ENCODE measurements at places on chromosomes 5 and 9. TPM values are rescaled to one million over a fixed set of nuclear protein-coding genes. Genes with fewer than 3 reads are reported as not detected.

GRCh38 chr5:160353379-160353778, 17.0 kb downstream of the C1QTNF2 start:
- DNase-seq, result peak; percentile 85

DNA sequence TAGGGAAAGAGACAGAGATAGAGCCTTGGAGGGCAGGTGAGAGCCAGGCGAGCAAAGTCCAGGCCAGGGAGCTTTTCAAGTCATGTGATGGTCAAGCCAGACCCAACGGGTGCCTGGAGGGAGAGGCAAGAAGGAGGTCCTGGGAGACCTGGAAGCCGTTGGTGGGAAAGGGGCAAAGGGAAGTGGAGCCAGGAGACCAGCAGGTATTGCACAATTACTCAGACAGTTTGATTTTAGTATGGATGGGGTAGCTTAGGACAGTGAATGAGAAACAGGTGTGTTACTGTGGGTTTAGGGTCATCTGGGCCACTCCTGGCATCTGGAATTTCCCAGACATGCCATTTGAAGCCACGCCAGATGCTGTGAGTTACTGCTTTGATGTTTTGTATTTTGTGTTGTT, 5.1 kb downstream of the SECISBP2 start:
- DNase-seq, result no peak

GRCh38 chr9:119873877-119874276, 504.6 kb upstream of the BRINP1 start:
- DNase-seq, result no peak

GRCh38 chr5:113693701-113694100, 180.2 kb downstream of the YTHDC2 start:
- DNase-seq, result no peak

The SLC34A3 gene
- total RNA-seq, result not detected

The PANK3 gene
- total RNA-seq, result 29.2 TPM

GRCh38 chr5:143113461-143113860, 290.0 kb downstream of the NR3C1 start:
- DNase-seq, result no peak

DNA sequence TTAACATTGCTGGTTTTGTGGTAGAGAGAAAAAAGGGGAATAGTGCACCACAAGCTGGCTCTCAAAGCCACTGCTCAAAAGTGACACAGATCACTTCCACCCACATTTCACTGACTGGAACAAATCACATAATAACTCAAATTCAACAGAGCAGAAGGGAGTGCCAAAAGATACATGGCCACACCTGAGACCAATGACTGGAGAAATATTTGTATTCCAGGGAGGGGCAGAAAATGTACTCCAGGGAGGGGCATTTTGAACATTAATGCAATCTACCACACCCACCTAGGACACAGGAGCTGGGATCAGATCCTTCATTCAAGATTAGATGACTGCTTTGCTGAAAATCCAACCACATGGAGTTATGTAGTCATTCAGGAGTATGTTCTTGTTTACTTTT, 44.8 kb upstream of the ALDOB start:
- DNase-seq, result no peak

GRCh38 chr9:128802482-128802881, 15.4 kb downstream of the TBC1D13 start:
- no peak for DNase-seq

DNA sequence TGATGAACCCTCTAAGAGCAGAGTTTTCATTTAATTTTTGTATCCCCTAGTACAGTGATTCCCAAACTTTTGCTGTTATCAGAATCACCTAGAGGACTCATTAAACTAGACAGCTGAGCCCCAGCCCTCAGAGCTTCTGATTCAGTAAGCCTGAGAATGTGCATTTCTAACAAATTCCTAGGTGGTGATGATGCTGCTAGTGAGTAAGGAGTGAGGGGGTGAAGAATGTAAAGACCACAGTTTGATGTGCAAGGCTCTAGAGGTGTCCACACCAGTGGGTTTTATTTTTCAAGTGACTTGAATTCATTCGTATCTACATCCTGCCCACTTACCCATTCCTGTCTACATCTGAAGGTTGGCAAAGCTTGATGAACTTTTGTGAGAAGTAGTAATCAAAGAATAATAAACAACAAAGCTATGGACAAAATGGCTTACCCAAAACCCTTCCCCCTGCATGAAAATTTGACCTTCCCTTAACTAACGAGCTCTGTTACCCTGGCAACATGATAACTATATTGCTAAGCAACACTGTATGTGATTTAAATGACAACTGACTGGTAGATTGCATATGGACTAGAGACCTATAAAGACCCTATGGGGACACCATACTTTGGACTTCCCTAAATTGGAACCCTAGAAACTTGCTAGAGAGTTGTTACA, 35.2 kb downstream of the DTWD2 start:
- no peak for DNase-seq

- DNase-seq, result no peak
Observed at GRCh38 chr9:4097515-4097914, 202.4 kb downstream of the GLIS3 start.

The PCDHGA12 gene
- total RNA-seq, result 4.8 TPM

DNA sequence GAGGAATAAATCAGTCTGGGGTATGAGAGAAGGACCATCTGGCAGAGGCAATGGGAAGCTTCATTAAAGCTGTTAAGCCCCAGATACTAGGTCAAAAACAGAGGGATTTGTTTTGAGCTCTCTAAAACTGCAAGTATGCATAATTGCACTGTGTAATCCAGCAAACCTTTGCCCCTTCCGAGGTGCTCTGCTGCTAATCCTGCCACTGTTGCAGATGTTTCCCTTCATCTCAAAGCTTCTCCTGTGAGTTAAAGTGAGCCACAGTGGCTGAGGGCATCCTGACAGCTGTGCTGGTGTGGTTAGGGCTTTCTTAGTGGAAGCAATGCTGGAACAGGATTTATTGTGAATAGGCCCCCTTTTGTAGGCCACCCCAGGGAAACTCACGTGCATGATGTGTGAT, 160.3 kb upstream of the TRPC7 start:
- no peak for DNase-seq

GRCh38 chr9:138073408-138073807, 195.8 kb downstream of the CACNA1B start:
- DNase-seq, result peak; percentile 31

DNA sequence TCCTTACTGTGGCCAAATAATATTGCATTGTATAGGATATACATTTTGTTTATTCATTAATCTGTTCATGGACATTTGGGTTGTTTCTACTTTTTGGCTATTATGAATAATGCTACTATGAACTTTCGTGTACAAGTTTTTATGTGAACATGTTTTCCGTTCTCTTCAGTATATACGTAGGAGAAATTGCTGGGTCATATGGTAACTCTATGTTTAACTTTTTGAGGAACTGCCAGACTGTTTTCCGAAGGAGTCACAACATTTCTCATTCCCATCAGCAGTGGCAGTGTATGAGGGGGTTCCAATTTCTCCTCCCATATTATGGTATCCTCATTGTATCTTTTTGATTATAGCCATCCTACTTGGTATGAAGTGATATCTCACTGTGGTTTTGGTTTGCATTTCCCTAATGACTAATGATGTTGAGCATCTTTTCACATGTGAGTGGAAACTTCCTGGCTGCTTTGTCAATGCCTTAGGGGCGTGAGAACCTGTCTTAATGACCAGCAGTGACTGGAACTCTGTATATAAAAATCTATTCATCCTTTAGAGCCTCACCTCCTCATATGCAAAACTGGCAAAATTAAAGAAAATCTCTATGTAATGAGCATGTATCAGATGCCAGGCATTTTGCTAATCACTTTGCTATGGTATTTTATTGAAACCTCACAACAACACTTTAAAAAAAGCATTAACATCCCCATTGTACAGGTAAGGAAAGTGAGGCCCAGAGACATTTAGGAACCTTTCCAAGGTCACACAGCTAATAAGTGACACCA, 47.8 kb upstream of the TGFBR1 start:
- no peak for DNase-seq

DNA sequence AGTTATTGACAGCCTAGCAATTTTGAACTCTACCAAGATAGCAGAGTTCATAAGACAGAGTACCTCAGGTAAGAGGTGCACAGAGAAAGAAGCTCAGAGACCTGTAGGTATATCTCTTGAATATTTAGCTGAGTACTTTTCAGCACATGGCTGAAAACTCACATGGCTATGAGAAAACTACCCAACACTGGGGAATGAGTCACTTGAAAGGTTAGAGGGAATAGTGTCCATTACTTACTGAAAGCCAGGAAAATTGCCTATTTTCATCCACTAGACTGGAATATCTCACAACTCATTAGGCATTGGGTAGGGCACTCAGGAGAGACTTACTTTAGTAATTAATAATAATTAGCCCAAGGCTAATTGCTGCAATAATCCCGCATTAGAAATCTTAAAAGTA, 8.3 kb downstream of the TSLP start:
- no peak for DNase-seq

DNA sequence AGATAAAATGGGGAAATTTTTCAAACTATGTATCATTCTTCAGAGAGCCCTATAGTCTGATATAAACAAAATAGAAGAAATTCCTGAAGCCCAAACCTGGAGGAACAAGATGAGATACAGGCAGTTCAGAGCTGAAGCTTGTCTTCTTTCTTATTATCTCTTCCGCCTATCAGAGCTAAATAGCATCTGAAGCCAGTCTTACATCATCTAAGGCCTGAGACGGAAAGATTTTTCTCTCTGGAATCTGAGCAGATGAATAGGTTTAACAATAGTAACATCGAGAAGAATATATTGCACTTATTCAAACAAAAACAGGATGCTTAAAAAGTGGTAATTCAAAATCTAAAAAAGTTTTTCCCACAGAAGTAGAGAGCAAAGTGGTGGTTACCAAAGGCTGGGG, 59.8 kb downstream of the LPAR1 start:
- DNase-seq, result no peak

The NMUR2 gene
- total RNA-seq, result not detected

The WWC1 gene
- total RNA-seq, result 1.4 TPM

GRCh38 chr5:113058269-113058668, 81.7 kb downstream of the DCP2 start:
- no peak for DNase-seq

The MEGF10 gene
- total RNA-seq, result 1.7 TPM

DNA sequence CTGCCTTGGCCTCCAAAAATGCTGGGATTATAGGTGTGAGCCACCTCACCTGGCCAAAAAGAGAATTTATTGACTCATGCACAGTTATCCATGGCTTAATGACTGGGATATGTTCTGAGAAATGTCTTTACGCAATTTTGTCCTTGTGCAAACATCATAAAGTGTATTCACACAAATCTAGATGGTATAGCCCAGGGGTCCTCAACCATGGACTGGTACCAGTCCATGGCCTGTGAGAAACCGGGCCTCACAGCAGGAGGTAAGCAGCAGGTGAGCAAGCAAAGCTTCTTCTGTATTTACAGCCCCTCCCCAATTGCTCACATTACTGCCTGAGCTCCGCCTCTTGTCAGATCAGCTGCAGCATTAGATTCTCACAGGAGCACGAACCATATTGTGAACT, 12.4 kb upstream of the SIL1 start:
- no peak for DNase-seq

The PCDHA1 gene
- not detected for total RNA-seq

- DNase-seq, result no peak
Observed at GRCh38 chr9:94872891-94873511, 146.5 kb downstream of the AOPEP start.

DNA sequence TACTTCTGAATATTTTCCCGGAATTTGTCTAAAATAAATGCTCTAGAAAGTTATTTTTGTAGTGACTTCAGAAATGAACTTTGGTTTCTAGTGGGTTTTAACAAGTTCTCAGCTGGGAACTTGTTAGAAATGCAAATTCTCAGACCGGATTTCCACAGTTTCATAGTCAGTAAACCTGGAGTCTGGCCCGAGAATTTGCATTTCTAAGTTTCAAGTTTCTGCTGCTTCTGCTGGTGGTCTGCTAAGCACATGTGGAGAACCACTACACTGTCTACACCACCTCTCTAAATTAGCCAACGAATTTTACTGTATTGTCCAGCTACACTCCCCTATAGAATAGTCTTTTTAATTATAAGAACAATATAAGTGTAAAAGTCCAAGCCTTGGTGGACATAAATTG, 208.0 kb downstream of the CHSY3 start:
- DNase-seq, result no peak

The PCDHA9 gene
- total RNA-seq, result not detected

DNA sequence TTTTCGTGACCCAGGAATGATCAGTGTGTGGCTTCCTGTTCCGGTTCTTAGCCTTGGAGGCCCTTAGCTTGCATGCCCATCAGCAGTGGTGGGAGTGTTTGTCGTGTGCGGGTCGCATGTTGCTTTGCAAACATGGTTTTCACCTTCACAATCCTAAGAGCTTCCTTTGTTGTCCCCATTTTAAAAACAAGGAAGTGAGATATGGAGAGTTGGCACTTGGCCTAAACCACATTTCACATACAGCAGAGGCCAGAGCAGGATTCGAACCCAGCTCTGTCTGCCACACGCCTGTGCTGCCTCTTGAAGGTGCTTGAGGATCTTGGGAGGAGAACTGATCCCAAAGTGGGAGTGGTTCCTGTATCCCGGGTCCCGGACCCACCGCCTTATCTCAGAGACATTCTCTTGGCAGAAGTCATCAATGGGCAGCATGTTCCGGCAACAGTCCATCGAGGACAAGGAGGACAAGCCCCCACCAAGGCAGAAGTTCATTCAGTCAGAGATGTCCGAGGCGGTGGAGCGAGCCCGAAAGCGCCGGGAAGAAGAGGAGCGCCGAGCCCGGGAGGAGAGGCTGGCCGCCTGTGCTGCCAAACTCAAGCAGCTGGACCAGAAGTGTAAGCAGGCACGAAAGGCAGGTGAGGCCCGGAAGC, 38.2 kb upstream of the POMT1 start:
- no peak for DNase-seq

DNA sequence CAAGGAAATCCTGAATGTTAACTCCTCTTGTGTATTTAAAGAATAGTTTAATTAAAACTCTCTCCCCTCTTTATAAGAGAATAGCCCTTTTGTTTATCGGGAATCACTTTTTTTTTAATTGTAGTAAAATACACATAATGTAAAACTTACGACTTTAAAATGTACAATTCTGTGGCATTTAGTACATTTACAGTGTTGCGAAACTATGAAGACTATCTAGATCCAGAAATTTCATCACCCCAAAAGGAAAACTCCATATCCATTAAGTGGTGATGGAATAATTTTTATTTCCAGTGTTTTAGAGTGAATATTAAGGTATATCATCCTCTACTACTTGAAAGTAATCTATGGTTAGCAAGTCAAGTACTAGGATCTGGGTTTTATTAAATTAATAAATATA, 36.8 kb downstream of the KDM3B start:
- DNase-seq, result no peak

DNA sequence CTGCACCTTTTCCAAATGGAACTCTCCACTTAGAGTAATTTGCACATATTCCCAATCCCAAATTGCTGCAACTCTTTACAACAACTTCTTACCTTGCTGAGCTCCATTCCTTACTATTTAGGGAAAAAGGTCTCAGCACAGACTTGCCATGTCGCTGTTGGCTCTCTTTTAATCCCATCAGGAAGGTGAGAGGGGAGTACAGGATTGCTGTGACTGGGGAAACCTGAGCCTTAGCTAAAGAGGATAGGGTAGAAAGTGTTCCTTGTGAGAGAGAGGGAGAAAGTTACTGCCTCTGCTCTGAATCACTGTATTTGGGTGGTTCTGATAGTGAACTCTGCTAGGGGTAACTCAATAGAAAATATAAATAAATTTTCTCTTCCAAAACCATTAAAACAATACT, 43.7 kb upstream of the GABRA1 start:
- DNase-seq, result no peak

- no peak for DNase-seq
Observed at GRCh38 chr5:8568858-8569257, 699.9 kb downstream of the MTRR start.
